Stimulated activated CD4-positive, alpha-beta T cell treated with anti-CD3 and anti-CD28 coated beads, TNF-alpha, amount 100 ng/mL, for 1 hour (primary cell): ENCODE measurements at places on chromosomes 7 and 10.

GRCh38 chr7:86600506-86601290 lies 43.0 kb upstream of the GRM3 start:
- no peak for DNase-seq

DNA sequence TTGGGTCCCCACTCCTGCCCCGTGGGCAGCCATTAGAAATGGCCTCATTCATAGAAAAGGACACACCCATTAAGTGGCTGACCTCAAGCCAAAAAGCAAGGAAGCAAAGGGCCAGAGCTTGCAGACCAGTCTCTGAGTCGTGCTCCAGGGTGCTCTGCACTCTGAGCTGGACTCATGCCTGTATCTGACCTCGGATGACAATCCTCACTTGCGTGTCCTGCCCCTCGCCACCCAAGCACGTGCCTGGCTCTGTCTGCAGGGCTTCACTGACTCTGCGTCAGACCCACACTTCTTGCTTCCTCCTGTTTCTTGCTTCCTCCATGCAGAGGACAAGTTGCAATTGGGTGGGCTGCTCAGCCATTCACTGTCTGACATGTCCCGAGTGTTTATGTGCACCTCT lies 138.8 kb downstream of the OAT start:
- no peak for DNase-seq

- DNase-seq, result no peak
Measured at GRCh38 chr7:66301249-66301648, 96.1 kb downstream of the TPST1 start.

DNA sequence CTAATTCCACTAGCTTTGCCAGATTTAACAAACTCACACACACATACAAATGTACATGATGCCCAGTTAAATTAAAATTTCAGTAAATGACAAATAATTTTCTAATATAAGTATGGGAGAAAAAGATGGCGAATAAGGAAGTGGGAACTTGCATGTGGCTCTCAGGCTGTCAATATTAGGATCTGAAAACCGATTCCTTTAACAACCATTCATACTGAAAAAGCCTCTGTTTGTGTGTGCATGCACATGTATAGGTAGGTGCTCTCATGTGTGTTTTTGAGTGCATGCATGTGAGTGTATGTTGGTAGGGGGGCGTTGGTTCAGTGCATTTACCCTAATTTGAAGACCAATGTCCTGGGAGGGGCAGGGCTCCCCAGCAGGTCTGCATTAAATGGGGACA lies 125.3 kb downstream of the HTR7 start:
- no peak for DNase-seq

GRCh38 chr7:18405726-18406125 lies 89.8 kb upstream of the HDAC9 start:
- DNase-seq, result no peak

- no peak for DNase-seq
Measured at GRCh38 chr7:11436316-11436715, 395.7 kb downstream of the THSD7A start.

DNA sequence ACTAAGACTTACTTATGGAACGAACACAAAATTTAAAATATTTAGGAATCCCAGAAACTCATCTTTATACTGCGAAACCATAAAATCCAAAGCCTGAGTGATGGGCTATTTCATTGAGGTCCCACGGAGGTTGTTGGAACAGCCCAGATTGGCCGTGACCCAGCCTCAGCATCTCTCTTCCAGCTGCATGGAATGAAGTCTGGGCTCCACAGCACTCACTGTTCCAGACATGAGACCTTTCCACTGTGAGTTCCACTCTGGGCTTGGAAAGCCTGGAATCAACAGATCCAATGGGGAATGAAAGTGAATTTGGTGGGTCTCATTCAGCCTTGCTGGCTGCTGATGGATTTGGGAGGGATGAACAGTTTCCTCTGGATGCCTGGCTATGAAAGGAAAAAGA lies 184.9 kb downstream of the EMX2 start:
- no peak for DNase-seq

- no peak for DNase-seq
Measured at GRCh38 chr7:132935608-132936007, 146.3 kb downstream of the CHCHD3 start.

GRCh38 chr7:106167439-106168136 lies 55.5 kb upstream of the SYPL1 start:
- no peak for DNase-seq
